Right lobe of liver (tissue), 6 donors: ENCODE measurements at places on chromosomes 2 and 18. TPM values are rescaled to one million over a fixed set of nuclear protein-coding genes. Genes with fewer than 3 reads are reported as not detected.

The ABCG5 gene
- total RNA-seq = 15.3 TPM

The CD302 gene
- 145 TPM for total RNA-seq

The CCDC148 gene
- total RNA-seq = 0.12 TPM

The POLE4 gene
- total RNA-seq = 31.4 TPM

The ALK gene
- not detected for total RNA-seq

DNA sequence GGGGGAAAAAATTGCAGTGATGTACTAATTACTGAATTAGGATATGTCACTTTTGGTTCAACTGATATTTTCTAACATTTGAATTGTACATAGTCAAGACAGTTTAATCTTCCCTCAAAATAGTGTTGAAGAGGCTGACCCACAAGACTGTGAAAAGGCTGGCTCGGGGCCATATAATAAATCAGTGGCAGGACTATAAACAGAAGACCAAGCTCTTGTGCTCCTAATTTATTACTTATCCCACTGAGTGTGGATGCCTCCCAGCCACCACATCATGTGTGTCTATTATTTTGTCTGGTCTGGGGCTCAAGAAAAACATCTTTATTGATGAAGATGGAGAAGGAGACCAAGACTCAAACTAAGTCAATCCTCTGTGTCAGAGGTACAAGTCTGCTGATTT lies 64.4 kb downstream of the PLEKHM3 start:
- H3K36me3 ChIP-seq = no peaks in the 10 kb centered on the region
- no peak for DNase-seq
- H3K27ac ChIP-seq = no peak overlapping the region
- no peak overlapping the region for H3K4me3 ChIP-seq

- no peak overlapping the region for H3K27ac ChIP-seq
- H3K27me3 ChIP-seq = no peaks in the 10 kb centered on the region
- no peak for DNase-seq
- H3K4me1 ChIP-seq = no peaks in the 10 kb centered on the region
- H3K4me3 ChIP-seq = no peak overlapping the region
These were observed 18.9 kb upstream of the ALLC start for GRCh38 chr2:3639015-3639630.

- H3K36me3 ChIP-seq = no peaks in the 10 kb centered on the region
- no peak overlapping the region for H3K4me3 ChIP-seq
- no peaks in the 10 kb centered on the region for H3K4me1 ChIP-seq
- no peak overlapping the region for H3K27ac ChIP-seq
- H3K27me3 ChIP-seq = no peaks in the 10 kb centered on the region
These were observed 31.1 kb downstream of the TMEM178A start for GRCh38 chr2:39696838-39697237.

GRCh38 chr2:16674154-16674553 lies 8.5 kb upstream of the CYRIA start:
- no peak for DNase-seq
- H3K27me3 ChIP-seq = no peaks in the 10 kb centered on the region
- no peak overlapping the region for H3K4me3 ChIP-seq
- H3K27ac ChIP-seq = no peak overlapping the region
- no peaks in the 10 kb centered on the region for H3K36me3 ChIP-seq

- DNase-seq = no peak
- no peaks in the 10 kb centered on the region for H3K36me3 ChIP-seq
- no peaks in the 10 kb centered on the region for H3K4me1 ChIP-seq
- no peaks in the 10 kb centered on the region for H3K27me3 ChIP-seq
These were observed 850.2 kb upstream of the CELF4 start for GRCh38 chr18:38415811-38416210.

DNA sequence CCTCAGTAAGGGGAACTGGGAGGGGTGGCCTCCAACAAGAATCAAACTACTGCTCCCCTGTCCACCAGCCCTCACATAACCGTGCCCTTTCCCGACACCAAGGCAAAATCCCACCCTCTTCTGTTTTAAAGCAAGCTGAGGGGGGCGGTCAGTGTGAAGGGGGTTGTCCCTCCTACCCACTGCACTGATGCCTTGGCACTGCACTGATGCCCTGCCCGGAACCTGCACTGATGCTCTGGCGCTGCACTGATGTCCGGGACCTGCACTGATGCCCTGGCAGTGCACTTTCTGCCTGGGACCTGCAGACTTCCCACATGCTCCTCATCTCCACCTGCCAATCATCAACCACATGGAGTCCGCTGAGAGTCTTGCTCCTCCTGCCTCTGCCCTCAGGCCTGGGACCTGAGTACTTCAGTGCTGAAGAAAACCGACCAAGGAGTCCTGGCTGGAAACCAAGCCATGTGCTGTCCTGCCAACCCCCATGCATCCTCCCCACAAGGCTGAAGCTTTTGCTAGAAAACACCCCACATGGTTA lies 179.5 kb downstream of the SMAD2 start:
- no peaks in the 10 kb centered on the region for H3K27me3 ChIP-seq
- no peak overlapping the region for H3K4me3 ChIP-seq
- no peaks in the 10 kb centered on the region for H3K36me3 ChIP-seq
- H3K4me1 ChIP-seq = no peaks in the 10 kb centered on the region

DNA sequence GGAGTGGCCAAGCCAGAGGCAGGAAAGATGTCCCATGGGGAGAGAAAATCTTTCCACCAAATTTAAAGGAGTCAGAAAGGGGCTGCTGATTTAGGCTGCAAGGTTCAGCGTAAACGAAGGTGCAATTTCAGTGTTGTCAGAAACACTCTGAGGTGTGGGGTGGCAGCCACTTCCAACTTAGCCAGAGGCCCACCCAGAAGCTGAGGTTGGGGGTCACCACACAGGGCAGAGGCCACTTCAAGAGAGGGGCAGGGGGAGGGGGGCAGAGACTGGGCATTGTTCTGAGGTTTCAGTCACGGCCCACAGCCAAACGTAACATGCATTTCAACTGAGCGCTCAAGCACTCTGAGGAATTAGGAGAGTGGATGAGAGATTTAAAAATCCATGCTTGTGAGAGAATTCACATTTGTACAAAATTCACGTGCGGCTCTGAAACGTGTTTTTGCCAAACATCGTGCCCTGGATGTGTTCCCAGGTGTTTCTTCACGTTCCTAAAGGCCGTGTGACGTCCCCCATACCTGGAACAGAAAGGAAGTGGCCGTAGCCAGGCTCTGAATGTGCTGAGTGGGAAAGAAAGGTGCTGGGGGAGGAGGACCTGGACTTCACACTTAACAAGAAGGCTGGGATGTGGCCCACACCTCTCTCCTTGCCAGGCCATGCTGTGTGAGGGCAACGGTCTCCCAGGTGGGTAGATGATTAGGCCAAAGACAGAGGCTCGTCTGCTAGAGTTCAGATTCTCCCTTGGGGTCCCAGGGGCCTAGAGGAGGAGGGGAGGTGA lies 19.5 kb upstream of the BOK start:
- no peak overlapping the region for H3K4me3 ChIP-seq
- DNase-seq = no peak
- no peaks in the 10 kb centered on the region for H3K36me3 ChIP-seq
- no peaks in the 10 kb centered on the region for H3K27me3 ChIP-seq

DNA sequence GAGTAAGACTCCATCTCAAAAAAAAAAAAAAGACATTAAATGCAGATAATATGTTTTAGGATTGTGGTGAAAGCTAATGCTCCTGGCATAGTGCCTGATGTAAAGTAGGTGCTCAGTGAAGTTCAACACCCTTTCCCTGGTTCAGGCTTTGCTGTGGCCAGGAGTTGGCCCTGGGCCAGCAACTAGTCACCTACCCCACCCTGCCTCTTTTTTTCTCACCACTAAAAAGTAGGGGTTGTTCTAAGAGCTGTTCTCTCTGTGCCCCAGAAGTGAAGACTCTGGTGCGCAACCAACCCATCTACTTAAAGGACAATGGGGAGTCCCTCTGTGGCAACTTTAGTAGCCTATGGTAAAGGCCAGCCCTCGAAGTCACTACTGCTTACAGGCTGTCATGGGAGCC lies 75.9 kb downstream of the DNMT3A start:
- H3K4me1 ChIP-seq = no peaks in the 10 kb centered on the region
- no peak for DNase-seq
- no peak overlapping the region for H3K27ac ChIP-seq
- H3K27me3 ChIP-seq = no peaks in the 10 kb centered on the region
- H3K4me3 ChIP-seq = no peak overlapping the region
- H3K36me3 ChIP-seq = no peaks in the 10 kb centered on the region
